Keratinocyte (primary cell): ENCODE measurements at places on chromosomes 4 and X. TPM values are rescaled to one million over a fixed set of nuclear protein-coding genes. Genes with fewer than 3 reads are reported as not detected.

STATH gene
- polyA plus RNA-seq = not detected in 3 replicates

CD38 gene
- 0.02 to 0.08 TPM (median 0.05 TPM) in 3 replicates for polyA plus RNA-seq

DNA sequence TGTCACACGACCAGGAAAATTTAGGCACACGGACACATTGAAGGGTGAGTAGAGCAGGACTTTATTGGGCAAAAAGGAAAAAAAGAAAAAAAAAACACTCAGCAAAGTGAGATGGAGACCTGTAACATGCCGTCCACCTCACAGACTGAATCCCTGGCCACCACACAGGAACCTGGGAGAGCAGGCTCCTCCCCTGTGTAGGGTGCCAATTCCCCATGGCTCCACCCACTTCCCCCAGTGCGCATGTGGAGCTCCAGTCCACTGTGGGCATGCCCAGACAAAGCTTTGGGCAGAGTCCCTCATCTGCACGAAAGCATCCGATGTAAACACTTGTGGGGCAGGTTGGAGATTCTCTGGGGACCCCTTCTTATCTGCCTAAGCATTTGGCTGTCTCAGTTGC, 23.6 kb upstream of the CBR4 start:
- no peaks in the 10 kb centered on the region for H3K27me3 ChIP-seq
- H3K36me3 ChIP-seq = no peaks in the 10 kb centered on the region
- no peak overlapping the region for H3K27ac ChIP-seq
- peaks cover 18% of the 10 kb centered on the region for H3K4me1 ChIP-seq

DNA sequence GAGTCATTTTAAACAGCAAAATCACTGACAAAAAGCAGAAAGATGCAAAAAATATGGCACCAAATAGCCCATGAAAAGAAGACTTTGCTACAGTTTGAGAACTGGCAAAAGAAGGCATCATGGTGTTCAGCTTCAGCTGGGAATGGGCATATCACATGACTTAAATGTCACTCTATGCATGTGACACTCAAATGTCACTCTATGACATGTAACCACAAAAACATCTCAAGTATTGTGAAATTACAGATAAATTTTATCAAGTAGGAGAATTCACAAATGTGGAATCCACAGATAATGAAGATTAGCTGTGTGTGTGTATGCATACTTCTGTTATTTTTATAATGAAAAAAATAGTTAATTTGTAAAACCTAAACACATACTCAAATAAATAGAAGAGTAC, 81.9 kb downstream of the ATP10D start:
- H3K27ac ChIP-seq = no peak overlapping the region
- H3K36me3 ChIP-seq = peaks cover 28% of the 10 kb centered on the region
- H3K27me3 ChIP-seq = no peaks in the 10 kb centered on the region
- DNase-seq = no peak
- H3K4me3 ChIP-seq = no peak overlapping the region
